ENCODE measurements at places on chromosomes 11 and 22.
A peak's percentile ranks its signal among the peaks of the same experiment; 100 is the strongest.

- no peak for DNase-seq
Observed at GRCh38 chr22:35970616-35971455, 57.8 kb downstream of the RBFOX2 start.

GRCh38 chr11:120710354-120711131 is 199.0 kb downstream of the GRIK4 start:
- no peak for DNase-seq

- no peak for DNase-seq
Observed at GRCh38 chr11:50044647-50045046, 12.0 kb downstream of the OR4C45 start.

GRCh38 chr22:22843848-22844247 is 43.8 kb upstream of the IGLL5 start:
- no peak for DNase-seq

DNA sequence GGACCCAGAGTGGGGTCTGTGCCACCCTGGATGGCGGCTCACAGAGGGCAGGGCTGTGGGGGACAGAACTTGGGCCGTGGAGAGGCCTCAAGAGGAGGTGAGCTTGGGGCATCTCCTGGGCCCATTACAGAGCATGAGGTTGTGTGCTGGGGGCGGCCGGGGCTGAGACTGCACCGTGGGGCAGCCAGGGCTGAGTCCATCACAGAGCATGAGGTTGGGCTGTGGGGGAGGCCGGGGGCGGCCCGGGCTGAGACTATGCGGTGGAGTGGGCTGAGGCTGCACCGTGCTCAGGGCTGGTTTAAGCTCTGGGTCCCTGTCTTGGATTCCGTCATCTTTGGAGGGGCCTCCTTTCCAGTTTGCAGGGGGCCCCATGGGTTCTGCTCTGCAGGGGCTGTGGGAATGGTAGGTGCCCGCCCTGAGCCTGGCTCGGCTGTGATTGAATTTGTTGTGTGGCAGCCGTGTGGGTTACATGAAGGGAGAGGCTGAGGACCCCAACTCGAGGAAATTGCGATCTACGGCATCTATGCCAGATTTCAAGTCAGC is 38.1 kb upstream of the MUC5AC start:
- DNase-seq: peak; percentile 2

- DNase-seq: no peak
Observed at GRCh38 chr11:22390283-22390655, 52.1 kb downstream of the SLC17A6 start.

DNA sequence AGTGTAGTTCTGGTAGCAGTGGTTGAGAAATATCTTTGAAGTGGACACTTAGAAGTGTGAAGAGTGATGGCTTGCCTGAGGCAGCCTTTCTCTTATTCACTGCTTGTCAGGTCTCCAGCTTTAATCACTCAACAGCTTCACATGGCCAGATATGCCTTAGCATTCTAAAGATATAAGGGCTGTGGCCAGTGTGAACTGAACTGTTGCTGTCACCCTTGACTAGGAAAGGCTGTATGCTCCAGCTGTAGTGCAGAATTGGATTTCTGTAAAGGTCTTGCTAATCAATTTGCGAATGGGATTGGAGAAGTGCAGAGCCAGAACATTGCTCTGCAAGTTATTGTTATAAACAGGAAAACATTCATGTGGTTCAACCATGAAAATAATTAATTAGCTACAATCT is 266.7 kb downstream of the TMEM135 start:
- DNase-seq: no peak

GRCh38 chr22:36796552-36797175 is 20.2 kb downstream of the PVALB start:
- DNase-seq: no peak

DNA sequence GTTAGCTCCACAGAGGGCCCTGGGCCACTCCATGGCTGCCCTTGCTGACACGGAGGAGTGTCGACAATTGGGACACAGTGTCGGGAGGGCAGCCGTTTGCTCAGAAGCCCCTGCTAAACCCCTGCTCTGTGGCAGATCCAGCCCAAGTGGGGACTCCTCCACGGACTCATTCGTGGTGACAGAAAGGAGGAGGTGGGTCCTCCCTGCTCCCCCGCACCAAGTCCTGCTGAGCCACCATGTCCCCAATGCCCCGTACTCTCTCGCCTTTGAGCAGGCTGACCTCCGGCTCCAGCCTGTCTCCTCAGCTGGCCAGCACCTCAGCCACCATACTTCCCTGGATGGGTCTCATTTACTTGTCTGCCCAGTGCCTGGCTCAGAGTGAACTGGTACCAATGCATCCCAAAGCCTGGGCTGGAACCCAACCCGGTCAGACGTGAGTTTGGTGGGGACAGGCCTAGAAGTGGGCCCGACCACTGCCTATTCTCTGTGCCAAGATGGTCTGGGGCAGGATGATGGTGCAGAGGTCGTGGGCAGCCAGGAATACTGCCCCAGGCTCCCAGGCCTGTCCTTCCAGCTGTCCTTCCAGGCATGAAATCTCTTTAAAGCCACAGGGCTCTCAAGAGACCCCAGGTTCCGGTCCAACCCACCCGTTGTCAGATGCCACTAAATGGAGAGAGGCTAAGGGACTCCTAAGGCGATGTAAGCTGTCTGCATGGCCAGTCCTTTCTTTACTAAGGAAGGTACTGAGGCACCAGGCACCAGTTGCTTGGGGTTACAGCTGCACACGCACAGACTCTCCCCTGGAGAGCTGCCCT is 4.3 kb downstream of the CBX6 start:
- no peak for DNase-seq

- no peak for DNase-seq
Observed at GRCh38 chr11:132043714-132044113, 673.3 kb downstream of the NTM start.

DNA sequence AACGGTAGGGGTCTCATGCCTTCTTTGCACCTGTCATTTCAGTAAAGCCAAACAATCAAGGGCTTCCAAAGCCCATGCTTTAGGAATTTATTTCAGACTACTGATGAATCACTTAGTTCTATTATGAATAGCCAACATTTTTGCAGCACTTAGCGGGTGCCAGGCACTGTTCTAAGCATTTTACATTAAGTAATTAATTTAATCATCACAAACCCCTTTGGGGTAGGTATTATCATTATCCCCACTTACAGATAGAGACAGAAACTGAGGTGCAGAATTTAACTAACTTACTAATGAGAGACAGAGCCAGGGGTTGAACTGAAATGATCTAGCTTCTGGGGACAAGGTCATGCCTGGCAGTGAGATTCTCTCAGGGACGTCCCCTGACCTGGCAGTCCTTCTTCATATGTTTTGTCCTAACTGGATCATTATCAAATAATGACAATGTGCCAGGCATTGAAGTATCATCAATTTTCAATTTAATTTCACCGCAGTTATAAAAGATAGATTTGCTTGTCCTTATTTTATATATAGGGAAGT is 31.7 kb upstream of the NAV2 start:
- no peak for DNase-seq

- DNase-seq: no peak
Observed at GRCh38 chr11:75386942-75387630, 12.2 kb upstream of the RPS3 start.

- no peak for DNase-seq
Observed at GRCh38 chr22:36399472-36399778, 11.7 kb upstream of the MYH9 start.

DNA sequence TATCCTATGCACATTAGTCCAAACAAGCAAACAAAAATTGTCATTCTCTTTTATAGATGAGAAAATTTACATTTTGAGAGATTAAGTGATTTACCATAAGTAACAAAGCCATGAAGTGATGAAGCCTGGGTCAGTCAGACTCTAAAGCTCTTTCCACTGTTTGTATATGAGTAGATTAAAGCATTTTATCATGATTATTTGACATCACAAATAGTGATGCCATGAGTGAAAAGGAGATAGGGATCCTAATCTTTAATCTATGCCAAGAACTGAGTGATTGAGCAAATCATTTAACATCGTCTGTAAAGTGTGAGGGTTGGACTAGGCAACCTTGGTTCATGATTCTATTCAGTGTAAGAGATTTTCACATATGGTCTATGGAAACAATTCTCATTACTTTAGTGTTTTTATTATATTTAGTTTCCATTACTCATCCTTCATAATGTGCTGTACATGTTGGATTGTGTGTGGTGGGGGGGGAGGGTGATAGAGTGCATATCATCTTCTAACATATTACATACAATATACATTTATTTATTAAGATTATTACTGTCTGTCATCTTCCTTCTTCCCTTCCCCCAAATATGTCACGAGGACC is 50.7 kb downstream of the ARHGEF12 start:
- DNase-seq: no peak

GRCh38 chr11:82873919-82874333 is 26.3 kb downstream of the PRCP start:
- DNase-seq: no peak

GRCh38 chr11:13055200-13055599 is 46.1 kb downstream of the RASSF10 start:
- no peak for DNase-seq

- peak; percentile 55 for DNase-seq
Observed at GRCh38 chr11:3836903-3837302, 3.9 kb downstream of the RHOG start.

DNA sequence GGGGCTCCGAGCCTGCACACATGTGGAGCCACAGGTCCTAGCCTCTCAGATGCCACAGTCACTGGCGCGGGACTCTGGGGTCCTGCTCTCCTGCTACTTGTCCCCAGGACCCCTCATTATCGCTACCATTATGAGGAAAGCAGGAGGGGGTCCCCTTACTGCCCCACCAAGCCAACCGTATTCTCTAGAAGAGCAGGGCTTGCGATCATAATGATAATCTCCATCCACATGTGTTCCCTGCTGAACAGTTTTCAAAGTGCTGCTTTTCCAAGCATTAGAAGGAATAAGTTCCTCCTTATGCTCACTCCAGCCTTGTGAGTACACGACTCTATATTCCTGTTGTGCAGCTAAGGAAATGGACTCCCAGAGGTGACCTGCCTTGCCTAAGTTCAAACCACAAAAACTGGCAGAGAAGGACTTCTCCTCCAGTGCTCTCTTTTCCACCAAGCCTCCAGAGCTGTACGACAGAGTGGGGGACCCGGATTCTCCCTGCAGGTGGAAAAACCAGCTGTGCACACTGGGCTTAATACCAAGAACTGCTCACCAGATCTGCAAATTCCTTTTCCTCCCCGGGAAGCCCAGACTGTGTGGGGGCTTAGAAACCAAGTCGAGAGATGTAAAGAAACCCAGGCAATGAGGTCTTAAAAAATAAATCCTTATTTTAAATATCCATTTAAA is 92.8 kb upstream of the DRD2 start:
- DNase-seq: no peak

DNA sequence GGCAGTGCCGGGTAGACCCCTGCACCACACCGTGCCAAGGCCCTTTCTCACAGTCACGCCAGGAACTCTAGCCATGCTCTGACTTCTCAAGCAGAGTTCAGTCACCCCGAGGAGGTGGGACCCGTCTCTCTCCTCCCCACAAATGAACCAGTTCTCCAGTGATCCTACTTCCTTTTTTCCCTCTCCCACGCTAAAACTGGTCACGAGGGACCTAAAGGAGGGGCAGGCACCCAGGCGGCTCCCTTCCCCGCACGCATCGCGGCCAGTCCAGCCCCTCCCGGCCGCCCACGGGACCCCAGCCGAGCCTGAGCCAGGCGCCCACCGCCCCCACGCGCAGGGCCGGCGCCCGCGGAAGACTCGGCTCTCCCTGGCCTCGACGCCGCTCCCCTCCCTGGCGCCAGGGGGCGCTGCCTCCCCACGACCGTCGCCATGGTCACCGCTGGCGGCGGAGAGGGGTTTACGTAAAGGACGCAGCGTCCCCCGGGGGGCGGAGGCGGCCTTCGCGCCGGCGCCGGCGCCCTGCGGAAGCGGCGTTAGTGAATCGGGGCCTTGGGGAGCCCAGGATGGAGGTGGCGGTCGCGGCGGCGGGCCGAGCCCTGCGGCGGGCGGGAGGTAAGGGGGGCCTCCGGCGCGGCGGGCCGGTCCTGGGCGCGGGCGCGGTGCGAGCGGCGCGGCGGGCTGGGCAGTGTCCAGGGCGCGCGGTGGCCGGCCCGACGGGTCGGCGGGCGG is at the start of gene DAGLA:
Gene DAGLA (plus strand): TSS at position 499 of the 729 bp plus-strand sequence. CDS start 39,765 bp downstream, outside the sequence.
- peak; percentile 74 for DNase-seq

GRCh38 chr22:48199667-48200066 is 1437.2 kb downstream of the TBC1D22A start:
- no peak for DNase-seq

DNA sequence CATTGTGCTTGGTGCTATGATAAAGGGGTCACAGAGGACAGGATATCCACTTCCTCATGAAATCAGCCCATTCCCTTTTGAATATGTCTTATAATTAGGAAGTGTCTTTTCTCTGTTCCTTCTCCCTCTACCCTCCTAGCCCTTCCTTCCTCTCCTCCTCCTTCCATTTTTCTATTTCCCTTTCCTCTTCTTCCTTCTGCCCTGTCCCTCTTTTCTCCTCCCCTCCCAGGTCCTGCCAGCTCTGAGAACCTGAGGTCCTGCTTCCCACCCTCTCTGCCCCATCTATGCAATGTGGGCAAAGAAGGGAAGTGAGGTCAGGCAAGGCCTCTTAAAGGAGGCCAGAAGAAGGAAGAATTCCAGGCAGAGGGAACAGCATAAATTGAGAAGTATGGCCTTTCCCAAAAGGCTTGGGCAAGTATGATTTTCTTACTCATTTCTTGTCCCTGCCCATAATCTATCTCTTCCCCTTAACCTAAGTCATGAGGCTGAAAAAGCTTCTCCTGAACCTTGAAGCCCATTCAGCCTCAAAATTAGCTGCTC is 7.7 kb upstream of the UBASH3B start:
- DNase-seq: no peak

- no peak for DNase-seq
Observed at GRCh38 chr11:66321606-66322005, 4.8 kb upstream of the CD248 start.

DNA sequence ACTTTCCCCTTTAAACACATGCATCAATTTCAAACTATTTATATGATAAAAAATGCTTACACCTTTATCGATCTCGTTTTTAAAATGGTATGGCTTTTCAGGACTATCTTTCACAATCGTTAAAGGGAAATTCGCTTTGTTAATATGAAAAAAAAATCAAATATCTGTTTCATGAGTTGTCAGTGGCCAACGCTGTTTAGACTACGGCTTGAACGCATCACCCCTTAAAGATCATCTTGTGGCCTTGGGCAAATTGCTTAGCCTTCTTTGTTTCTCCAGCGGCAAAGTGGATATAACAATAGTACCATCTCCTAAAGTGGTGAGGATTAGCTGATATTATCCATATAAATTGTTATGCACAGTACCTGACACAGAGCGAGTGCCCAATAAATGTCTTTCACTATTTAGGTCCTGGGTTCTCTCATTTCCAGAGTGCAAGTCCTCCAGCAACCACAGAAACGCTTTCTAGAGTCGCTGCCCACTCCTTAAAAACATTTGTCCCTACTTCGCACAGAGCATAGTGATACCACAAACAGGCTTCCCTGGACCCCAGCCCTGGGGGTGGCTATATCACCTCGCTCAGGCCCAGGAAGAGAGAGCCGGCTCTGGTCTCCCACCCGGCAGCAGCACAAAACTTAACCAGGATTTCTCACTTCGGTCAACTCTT is 904 bp downstream of the SLC35F2 start:
- no peak for DNase-seq

GRCh38 chr11:19719960-19720359 is 7.3 kb downstream of the NAV2 start:
- no peak for DNase-seq

DNA sequence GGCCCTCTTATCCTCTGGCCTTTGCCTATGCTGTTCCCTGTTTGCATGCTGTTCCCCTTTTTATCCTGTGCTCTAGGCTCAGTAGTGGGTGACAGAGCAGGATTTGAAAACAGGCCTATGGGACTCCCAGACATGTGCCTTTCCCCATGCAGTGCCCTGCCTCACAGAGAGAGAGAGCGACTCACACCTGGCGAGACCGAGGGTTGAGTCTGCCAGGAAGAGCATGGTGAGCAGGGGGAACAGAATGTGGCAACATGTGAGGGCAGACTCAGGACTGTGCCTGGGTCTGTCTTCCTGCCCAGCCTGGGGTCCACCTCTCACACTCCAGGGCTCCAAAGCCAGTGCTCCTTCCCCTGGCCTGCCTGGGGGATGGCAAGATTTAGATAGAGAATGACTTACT is 75.0 kb downstream of the NFAM1 start:
- no peak for DNase-seq
